ENCODE measurements at places on chromosomes 1 and 21.

- DNase-seq, result no peak
Observed at GRCh38 chr1:155006601-155007101, 4.0 kb downstream of the ZBTB7B start.

DNA sequence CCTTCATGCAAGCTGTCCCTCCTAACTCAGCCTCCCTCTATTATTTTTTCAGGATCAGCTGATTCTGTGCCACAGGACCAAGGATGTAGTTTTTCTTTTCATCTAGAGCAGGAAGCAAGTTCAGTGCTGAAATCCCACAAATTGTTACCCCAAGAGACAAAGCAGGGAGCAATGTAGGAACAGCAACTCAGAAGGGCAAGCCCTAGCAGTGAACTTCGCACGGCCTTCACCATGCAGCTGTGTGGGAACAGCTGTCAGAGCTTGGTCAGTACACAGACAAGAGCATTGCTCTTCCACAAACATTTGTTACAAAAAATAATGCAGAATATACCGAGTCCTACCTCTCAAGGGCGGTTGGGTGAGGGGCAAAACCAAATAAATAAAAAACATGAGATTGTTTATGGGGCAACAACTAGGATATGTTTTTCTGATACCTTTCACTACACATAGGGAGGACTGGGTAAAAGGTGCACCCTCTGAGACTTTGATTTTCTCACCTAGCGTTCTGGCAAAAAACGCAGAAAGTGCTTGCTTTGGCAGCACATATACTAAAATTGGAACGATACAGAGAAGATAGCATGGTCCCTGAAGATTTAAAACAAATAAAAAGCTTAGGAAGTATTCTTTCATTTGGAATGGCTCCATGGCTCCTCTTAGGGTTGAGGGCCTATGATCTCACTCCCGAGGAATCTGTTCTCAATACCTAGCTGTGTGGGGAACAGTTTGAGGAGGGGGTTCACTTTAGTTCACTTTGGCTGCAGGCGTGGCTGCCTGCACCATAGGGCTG lies 37.1 kb upstream of the ANGPTL7 start:
- DNase-seq, result no peak

DNA sequence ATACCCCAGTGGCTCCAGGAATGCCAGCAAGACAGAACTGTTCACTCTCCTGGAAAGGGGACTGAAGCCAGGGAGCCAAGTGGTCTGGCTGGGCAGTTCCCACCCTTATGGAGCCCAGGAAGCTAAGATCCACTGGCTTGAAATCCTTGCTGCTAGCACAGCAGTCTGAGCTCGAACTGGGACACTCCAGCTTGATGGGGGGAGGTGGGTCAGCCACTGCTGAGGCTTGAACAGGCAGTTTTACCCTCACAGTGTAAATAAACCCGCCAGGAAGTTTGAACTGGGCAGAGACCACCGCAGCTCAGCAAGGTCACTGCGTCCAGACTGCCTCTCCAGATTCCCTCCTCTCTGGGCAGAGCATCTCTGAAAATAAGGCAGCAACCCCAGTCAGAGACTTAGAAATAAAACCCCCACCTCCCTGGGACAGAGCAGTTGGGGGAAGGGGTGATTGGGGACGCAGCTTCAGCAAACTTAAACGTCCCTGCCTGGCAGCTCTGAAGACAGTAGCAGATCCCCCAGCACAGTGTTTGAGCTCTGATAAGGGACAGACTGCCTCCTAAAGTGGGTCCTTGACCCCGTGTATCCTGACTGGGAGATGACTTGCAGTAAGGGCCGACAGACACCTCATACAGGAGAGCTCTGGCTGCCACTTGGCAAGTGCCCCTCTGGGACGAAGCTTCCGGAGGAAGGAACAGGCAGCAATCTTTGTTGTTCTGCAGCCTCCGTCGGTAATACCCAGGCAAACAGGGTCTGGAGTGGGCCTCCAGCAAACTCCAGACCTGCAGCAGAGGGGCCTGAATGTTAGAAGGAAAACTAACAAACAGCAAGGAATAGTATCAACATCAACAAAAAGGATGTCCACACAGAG lies 568.4 kb downstream of the PLA2G4A start:
- DNase-seq, result no peak

DNA sequence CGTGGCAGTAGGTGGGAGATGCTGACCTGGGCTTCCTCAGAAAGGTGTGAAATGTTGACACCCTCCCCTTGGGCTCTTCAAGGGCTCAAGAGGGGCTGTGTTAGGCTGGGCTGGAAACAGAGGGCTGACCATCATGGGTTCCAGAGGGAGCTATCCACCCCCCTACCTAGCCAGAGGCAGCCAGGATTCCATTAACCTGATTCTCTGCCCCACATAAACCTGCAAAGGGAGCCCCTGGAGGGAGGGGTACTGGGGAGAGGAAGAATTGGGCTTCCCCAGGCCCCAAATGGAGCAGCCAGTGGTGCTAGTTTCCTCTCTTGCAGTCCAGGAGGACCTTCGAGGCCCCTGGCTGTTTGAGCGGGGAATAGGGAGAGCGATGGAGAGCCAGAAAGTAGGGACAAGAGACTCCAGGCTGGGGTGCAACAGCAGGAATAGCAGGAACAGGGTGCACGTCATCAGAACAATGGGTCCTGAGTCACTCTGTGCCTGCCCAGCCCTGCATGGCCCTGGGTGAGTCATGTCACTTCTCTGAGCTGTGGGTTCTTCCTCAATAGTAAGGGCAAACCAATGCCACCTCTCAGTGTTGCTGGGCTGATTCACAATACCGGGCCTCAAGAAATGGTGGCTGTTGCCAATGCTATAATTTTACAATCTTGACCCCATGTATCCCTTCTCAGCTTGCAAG lies 121.2 kb downstream of the EPHB2 start:
- no peak for DNase-seq

- DNase-seq, result no peak
Observed at GRCh38 chr1:50175719-50176639, 67.3 kb downstream of the ELAVL4 start.

- no peak for DNase-seq
Observed at GRCh38 chr1:175885326-175885725, 141.9 kb upstream of the TNR start.

- no peak for DNase-seq
Observed at GRCh38 chr21:35268817-35269216, 219.7 kb upstream of the RUNX1 start.

GRCh38 chr1:101198842-101199636 lies 37.8 kb upstream of the S1PR1 start:
- no peak for DNase-seq

GRCh38 chr1:17274186-17275170 lies 25.6 kb downstream of the PADI3 start:
- no peak for DNase-seq

GRCh38 chr1:204222764-204223055 lies 8.9 kb upstream of the GOLT1A start:
- DNase-seq, result no peak

DNA sequence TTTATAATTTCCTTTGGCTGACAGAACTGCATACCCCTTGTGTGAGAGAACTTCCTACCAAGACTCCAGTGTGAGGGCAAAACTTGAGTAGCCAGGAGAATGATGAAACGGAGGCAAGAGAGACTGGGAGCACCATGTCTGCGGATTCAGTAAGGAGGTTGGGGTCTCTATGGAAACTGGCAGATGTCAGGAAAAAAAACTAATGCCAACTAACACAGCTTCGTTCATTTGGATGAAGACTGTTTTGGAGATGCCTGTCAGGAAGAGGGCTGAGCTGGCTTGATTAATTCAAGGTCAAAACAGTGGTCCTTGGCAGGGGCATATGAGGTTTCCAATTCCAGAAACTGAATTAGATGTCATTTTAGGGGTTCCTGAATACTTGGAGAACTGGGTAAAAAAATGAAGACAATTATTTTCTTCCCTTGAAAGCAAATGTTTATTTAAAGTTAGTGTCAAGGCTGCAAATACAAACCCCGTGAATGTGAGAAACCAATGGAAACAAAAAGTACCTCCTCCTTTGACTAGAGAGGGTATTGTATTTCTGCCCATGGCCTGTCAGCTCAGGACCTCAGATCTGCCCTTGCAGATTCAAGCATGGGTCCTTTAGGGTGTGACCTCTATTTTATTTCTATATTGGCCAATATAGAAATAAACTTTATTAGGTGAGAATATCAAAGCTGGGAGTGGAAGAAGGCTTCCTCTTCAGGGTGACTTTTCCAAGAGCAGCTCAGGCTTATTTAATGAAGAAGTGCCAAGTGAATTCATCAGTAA lies 110.5 kb downstream of the MAST2 start:
- no peak for DNase-seq

DNA sequence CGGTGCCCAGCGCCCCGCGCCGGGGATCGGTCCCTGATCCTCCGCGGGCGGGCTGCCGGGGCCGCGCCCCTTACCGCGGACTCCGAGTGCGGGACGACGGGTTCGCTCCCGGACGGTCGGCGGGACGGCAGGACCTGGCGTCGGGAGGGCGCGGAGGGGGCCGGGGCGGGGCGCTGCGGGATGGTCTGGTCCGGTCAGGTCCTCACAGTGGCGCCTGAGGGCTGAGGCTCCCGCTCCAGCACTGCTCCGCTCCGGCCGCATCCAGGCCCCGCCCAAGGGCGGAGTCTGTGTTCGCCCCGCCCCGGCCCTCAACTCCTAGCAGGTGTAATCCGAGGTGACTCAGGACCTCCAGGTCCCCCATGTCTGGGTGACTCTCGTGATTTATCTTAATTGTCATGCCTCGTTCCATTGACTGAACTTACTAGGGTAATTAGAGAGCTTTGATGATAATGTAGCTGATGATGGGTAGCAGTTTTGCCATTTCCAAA lies at the start of gene RAB3B:
Gene RAB3B (minus strand): TSS at position 223 of the 488 bp plus-strand sequence. CDS start 13,583 bp downstream, outside the sequence.
- peak; percentile 61 for DNase-seq

DNA sequence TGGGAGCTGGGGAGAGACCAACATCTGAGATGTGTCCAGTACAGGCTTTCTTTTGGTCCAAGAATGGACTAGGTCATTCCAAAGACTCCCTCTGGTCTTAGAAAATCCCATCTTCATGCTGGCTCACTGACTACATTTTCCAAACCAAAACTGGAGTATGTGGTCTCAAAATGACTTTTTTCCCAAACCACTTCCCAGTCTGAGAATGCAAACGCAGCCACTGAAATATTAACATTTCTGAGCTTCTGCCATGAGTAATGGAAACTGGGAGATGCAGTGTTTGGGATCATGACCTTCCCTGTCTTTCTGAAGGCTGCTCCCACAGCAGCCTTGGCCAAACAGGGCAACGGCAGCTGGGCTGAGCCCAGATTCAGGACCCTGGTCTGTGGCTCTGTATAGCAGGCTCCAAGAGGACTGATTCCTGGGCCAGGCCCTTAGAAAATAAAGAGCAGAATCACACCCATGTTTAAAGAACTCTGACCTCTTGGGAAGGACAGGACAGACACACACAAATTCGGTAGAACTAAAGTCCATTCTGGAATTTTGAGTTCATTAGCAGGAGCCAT lies 62.1 kb upstream of the CNTN2 start:
- no peak for DNase-seq

DNA sequence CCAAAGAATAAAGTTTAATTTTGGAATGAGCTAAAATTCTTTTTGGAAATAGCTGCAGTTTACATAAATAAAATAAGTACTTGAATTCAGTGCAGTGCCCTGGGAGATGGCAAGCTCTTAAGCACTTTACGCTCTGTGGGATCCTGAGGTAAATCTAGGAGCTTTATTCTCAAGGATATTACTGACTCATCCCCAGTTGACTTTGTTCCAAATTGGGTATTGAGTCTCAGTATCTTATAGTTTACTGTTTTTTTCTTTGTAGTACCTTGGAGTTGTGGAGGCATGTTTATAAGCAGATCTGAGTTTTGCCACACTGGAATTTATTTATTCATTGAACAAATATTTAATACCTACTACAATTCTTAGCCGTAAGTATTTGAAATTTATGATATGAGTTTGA lies 27.4 kb upstream of the HRNR start:
- no peak for DNase-seq

GRCh38 chr1:31647106-31647505 lies 2.4 kb upstream of the PEF1 start:
- DNase-seq, result no peak

GRCh38 chr1:54686155-54686554 lies 29.5 kb upstream of the TTC4 start:
- DNase-seq, result no peak

DNA sequence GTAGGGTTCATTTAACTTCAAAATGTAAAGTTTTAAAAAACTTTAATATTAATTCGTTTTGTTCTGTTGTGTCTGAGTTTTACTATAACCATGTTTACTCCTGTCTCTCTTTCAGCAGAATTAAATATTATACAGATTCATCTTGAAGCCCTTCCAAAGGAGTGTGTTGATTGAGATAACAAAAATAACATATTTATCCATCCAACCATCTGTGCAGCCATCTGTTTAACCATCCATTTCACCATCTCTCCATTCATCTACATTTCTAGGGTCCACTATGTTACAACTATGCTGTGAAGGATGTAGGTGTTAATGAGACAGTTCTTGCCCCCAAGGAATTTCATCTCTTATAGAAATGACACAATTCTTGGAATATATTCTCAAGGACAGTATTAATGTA lies 36.0 kb upstream of the GNG12 start:
- no peak for DNase-seq

- DNase-seq, result no peak
Observed at GRCh38 chr1:168422203-168422847, 121.5 kb downstream of the XCL2 start.

GRCh38 chr1:61271412-61271789 lies 189.0 kb downstream of the NFIA start:
- no peak for DNase-seq

- no peak for DNase-seq
Observed at GRCh38 chr1:29532751-29533150, 296.4 kb downstream of the PTPRU start.

DNA sequence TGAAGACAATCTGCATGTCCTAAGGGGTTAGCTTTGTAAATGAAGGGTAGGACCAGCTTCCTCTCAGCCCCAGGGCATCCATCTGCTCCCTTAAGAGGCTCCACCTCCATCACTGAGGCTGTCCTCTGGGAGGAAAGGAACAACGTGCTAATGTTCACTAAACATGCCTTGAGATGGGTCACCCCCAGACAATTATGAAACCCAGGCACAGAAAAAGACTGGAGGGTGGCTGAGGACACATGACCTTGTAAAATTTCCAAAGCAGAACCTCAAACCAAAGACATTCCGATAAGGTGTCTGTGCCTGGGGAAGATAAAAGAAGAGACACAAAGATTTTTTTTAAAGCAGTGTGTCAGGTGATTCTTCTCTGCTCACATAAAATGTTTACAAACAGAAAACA lies 37.6 kb upstream of the ZNF124 start:
- no peak for DNase-seq

DNA sequence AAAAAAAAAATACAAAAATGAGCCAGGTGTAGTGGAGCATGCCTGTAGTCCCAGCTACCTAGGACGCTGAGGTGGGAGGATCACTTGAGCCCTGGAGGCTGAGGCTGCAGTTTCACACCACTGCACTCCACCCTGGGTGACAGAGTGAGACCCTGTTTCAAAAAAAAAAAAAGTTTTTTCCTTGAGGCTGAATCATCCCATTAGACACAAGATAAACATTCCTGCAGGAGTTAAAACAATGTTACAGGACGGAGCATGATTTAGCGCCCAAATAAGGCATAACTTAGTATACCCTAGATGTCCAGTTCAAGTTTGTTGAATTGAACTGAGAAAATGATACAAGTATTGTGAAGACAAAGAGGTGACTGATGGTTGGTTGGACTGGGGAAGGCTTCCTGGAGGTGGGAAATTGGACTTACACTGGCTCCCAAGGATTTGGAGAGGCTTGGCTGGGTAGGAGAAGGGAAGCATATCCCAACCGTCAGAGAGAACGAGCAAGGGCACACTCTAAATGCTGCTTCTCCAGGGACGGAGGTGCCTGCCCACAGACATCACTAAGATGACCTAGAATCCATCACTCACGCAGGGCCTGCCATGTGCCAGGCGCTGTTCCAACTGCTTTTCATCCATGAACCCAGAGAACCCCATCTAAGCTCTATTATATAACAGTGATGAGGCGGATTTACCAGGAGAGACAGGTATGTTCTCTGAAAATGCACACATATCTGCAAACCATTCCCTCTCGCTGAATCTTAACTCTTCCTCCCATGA lies 610.6 kb downstream of the KIF26B start:
- DNase-seq, result no peak
